ENCODE measurements at places on chromosomes 11 and 22.

DNA sequence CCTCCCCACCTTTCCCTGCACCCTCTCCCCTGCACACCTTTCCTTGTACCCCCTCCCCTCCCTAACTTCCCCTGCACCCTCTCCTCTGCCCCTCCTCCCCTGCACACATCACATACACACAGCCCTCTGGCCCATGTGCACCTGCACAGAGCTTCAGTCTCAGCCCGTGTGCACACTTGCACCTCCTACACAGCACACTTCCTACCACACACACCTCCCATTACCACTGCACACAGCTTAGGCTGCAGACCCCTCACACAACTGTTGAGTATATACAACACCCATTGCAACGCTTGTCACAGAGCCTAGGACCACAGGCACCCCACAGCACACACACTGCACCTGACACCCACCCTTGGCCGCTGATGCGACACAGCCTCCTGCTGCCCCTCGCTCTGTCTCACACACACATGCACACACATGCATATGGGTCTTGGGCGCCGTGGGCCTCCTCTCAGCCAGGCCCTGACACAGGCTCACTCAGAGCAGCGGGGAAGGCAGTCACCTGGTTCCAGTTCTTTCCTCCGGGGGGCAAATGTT, 411 bp downstream of the SIGIRR start:
- no peak for DNase-seq

DNA sequence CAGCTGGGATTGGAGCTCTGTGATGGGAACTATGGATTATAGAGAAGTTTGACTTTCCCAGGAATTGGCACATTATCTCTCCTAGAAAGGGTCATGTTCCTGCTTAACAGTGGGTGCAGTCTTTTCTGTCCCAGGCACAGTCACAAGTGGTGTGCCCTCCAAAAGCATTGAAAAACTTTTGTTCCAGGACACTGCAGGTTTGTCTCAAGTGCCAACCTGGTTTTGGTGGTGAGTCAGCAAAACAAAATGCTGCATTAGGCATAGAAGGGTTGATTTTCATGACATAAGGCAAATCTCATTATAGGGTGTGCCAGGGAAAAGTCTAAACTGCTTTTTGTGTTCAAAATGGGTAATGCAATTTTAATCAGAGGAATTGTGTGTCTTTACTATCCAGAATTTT, 4.9 kb downstream of the HTATIP2 start:
- peak; percentile 50 for DNase-seq

- DNase-seq, result peak; percentile 94
These were observed 61.3 kb upstream of the YPEL1 start for GRCh38 chr22:21796863-21797262.

GRCh38 chr22:30310881-30311771, 15.6 kb downstream of the TBC1D10A start:
- no peak for DNase-seq

DNA sequence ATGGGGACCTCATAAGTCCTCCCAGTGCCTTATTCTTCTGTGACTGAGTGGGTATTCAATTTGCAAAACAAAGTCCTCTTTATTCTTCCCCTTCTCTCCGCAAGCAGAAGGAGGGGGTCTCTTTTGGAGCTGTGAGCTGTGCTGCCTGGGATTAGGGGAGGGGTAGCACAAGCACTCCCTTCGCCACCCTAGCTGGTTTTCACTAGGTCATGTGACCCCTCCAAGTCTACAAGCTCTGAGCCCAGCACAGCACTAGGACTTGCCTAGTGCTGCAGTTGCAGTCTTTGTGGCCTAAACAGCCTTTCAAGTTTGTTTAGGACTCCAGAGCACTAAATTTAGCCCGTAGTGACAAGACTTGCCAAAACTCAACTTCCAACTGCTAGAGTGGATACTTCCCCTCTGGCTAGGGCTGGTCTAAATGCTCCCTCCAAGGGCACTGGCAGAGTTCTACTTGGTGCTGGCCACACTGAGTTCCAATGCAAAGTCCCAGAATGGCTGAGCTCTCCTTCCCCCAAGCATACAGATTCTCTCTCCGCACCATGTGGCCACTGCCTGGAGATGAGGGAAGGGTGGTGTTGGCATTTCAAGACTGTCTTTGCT, 25.4 kb downstream of the TAF1D start:
- no peak for DNase-seq

DNA sequence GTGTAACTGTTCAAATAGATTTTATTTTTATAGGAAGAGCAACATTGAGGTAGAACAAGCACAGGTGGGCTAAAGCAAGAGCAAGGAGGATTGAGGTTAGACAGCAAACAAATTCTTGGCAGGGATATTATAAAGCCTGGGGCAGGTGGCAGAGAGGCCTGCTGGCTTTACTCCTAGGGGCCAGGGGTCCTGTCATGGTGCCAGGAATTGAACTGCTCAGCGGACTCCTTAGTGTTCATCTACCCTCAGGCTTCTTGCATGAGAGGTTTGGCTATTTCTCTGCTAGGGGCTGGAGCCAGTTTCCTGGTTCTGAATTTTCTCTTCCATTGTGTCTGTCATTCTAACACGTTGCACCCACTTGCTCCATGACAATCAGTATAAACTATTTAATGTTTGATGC, 217.2 kb upstream of the NCAM1 start:
- DNase-seq, result no peak

Measured in pons (tissue), 1 donor.